Natural killer cell (primary cell): ENCODE measurements at places on chromosomes 1 and 21.
A peak's percentile ranks its signal among the peaks of the same experiment; 100 is the strongest.

DNA sequence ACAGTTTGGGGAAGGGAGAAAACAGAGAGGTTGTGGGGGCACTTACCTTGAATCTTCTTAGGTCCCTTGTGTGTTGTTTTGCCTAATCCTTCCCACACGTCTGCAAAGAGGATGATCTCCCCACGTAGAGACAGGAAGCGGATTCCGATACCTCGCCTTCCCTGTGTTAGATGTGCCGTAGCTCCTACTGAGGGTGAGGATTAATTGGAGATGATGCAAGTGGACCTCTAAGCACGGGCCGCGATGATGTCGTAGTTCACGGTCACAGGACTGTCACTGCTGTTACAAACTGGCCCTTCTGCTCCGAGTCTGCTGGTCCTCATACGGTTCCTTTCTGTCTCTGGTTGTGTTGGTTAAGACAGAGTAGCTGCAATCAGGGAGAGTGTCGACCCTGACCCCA is 27.7 kb downstream of the GALNT2 start:
- DNase-seq: no peak

- no peak for DNase-seq
These were observed 70.7 kb downstream of the VWA5B1 start for GRCh38 chr1:20361401-20361800.

GRCh38 chr1:241658081-241658793 is 6.2 kb downstream of the WDR64 start:
- no peak for DNase-seq

DNA sequence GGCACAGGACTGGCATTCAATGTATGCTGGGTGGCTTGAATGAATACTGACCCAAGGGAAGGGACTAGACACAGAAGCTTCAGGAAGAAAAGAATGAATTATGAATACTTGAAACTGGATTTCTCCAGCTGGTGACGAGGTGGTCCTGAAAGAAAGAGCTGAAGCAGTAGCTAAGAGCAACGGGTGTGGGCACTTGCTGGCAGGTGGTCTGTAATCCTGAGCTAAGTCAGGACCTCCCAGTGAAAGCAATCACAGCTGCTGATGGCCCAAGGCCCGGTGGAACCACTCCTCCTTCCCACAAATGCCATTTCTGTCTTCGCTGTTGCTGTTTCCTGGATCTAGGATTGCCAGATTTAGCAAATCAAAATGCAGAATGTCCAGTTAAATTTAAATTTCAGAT is 47.0 kb downstream of the NEK2 start:
- no peak for DNase-seq

DNA sequence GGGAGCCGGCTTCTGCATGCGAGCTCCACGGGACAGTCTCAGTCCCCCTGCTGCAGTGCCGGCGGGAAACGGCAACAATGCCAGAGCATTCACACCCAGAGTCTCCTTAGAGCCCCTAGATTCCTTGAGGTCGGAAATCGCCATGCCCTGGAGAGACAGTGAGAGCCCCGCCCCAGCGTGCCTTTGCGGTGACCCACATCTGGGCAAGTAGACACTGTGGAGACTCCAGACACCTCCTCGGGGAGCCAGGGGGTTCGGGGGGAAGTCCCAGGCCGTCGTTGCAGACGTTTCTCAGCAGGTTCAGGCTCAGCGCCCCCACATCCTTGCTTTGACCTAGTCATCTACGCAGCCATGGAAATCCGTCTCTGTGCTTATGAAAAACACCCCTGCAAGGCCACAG is 81.3 kb upstream of the ARHGEF16 start:
- DNase-seq: no peak

- DNase-seq: no peak
These were observed 146.7 kb upstream of the NFIA start for GRCh38 chr1:60935599-60936110.

DNA sequence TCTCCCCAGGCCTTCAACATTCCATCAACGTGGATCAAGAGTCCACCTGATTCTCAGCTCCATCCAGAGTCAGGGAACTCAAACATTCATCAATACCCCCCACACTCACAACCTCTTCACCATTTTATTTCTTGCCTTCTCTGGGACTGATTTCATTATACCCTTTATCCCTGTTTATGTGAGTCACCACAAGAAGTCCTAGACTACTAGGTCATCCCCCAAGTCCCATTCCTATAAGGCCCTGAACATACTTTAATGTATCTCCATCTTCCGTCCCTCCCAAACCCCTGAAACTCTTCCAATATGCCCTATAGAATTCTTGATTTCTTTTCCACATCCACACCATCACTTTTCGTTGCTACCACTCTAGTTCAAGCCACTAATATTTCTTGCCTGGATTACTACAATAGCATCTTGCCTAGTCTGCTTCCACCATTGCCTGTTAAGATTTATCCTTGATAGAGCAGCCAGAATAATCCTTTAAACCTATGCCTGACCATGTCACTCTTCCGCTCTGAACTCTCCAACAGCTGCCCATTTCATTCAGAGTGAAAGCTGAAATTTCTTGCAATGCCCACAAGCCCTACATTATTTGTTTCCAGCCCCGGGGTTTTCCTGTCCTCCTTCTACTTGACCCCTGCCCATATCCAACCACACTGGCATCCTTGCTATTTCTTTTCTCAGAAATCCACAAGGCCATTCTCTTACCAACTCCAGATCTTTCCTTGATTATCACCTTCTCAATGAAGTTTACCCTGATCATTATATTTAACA is 9.4 kb upstream of the SAMD13 start:
- no peak for DNase-seq

GRCh38 chr21:46184625-46185555 is 631 bp upstream of the SPATC1L start:
- DNase-seq: peak; percentile 74

DNA sequence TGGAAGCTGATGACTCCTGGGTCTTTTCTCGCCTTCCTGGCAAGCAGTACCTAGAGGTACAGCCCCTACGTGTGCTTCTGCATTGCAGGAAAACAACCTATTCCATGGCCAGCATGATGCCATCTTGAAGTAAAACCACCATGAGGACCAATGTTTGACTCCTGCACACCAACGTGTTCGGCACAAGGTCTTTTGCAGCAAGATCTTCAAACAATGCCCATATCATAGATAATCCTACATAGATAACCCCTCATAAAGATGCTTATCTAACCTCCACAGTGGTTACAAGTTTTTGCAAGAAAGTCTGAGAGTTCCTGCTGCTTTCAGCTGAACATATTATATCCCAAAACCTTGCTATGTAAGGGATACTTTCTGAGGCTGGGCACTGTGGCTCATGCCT is 141.1 kb upstream of the MAP1LC3C start:
- DNase-seq: no peak

DNA sequence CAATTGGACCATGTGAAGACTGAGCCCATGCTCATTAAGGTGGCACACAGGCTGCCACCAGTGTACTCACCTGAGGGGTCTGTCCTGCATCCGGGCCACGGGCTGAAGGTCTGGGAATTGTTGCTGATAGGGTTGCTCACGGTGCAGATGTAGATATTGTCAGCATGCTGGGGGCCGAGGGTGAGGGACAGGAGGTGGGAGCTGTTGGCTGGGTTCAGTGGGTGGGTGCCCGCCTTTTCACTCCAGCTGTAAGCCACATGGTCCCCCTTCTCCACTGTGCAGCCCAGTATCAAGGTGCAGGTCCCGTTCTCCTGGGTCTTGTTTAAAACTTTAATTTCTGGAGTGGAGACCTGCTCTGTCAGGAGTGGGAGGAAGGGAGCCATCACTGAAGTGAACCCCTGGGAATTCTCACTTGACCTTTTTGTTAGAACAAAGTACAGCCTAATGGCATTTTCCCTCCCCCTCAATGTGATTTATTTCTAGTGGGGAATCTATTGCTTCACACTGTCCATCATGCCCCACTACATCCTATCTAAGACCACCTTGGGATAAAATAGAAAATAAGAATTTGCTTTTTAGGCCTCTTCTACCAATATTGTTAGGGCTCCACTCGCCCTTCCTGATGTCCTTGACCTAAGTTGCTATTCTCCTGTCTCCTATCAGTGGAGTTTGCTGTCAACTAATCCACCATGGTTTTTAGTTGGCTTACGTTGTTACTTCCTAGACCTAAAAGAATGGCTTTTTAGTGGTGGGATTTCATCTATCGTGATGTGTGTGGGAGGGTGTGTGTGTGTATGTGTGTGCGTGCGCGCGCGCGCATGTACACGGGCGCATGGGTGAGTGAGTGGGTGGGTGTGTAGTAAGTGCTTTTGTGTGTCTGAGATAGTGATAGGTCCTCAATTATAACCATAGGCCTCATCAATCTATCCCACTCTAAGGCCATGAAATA is 12.0 kb downstream of the SLAMF1 start:
- DNase-seq: no peak

GRCh38 chr1:86389307-86389706 is 6.8 kb downstream of the ODF2L start:
- peak; percentile 57 for DNase-seq

DNA sequence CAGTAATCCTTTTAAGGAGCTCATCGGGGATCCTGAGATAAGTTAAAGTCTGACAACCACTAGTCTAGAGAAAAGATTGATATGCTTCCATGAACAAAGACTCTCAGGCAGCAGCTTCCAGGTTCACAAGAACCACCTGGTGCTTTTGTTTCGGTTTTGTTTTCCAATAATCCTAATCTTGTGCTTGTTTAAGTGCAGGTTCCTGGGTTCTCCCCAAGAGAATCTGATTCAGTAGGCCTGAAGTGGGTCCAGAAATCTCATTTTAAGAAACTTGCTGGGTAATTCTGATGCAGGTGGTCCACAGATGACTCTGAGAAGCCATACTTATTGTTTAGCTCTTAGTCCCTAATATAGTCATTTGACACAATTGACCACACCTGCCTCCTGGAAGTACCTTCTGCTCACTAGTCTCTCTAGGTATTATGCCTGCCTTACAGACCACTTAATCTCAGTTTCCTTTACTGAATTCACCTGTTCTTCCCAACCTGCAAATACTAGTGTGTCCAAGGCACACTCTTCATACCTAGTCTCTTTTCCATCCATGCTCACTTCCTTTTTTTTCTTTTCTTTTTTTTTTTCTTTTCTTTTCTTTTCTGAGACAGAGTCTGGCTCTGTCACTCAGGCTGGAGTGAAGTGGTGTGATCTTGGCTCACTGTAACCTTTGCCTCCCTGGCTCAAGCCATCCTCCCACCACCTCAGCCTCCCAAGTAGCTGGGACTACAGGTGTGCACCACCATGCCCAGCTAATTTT is 20.5 kb upstream of the FRRS1 start:
- DNase-seq: no peak

GRCh38 chr1:100578201-100578600 is 40.3 kb downstream of the GPR88 start:
- no peak for DNase-seq

DNA sequence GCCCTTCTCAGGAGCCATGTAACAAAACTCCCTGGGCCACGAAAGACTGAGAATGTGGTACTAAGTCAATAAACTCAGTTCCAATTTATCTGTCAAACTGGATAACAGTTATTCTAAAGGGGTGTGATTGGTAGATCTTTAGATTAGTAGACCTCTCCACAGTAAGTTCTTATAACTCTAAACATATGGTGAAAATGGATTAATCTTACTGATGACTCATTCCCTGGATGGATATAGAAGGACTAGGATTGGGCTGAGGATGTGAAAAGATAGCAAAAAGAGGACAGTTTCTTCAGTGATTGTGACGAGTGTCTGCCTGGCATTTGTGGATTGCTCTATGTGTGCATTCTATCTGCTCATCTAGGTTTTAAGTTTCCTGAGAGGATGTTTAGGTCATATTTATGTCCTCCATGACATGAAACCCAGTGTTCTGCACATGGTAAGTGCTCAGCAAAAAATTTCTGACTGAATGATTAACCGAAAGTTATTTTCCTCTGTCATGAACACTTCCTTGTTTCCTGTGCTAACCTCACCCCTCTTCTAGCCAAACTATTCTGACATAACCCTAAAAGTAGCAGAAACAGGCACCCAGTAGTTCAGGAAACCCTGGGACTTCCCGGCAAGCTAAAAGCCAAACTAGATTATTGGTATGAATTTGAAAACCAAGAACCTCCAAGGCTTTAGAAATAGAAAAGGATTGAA is 397.5 kb upstream of the PLXNA2 start:
- DNase-seq: no peak

DNA sequence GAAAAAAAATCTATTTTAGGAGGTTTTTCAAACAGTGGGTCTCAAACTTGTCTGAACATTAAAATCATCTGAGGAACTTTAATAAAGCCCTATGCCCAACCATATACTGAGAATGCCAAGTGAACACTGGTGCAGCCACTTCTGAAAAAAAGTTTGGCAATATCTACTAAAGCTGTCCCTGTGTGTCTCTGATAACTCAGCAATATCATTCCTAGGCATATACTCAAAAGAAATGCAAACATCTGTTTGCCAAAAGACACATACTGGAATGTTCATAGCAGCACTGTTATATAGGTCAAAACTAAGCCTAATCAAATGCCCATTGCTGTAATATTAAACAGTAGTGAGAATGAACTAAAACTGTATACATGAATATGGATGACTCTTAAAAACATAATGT is 74.2 kb upstream of the RGS4 start:
- no peak for DNase-seq

- DNase-seq: no peak
These were observed 246.7 kb downstream of the FOXD2 start for GRCh38 chr1:47684518-47684917.

DNA sequence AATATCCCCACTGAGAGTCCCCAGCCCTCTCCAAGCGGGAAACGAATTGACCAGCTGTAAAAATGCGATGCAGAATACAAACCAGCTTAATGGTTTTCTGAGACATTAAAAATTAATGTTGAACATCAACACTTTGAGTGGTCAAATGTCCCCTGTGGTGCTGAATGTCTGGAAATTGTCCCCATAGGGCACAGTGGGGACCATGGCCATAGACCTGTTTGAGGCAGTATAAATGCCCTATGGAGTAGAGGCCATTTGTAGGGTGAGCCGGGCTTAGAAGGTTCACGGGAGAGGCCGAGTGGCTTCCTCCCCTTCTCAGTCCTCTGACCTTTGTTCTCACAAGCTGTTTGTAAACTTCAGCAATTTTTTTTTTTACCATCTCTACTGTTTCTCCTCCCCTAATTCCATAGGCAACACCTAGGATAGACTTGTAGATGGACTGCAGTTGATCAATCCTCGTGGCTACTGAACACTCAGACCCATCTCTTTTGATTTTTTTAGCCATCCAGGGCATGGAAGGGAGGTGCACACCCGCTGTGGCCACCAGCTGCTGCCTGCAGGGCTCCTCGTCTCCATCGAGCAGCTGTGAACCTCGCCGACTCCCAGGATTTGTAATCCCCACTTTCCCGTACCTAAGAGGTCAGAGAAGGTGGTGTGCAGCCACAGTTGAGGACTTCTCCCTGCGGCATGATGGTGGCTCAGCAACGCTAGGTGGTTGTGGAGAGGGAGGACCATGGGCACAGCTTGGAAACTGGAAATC is 41.0 kb downstream of the KAZN start:
- DNase-seq: no peak

DNA sequence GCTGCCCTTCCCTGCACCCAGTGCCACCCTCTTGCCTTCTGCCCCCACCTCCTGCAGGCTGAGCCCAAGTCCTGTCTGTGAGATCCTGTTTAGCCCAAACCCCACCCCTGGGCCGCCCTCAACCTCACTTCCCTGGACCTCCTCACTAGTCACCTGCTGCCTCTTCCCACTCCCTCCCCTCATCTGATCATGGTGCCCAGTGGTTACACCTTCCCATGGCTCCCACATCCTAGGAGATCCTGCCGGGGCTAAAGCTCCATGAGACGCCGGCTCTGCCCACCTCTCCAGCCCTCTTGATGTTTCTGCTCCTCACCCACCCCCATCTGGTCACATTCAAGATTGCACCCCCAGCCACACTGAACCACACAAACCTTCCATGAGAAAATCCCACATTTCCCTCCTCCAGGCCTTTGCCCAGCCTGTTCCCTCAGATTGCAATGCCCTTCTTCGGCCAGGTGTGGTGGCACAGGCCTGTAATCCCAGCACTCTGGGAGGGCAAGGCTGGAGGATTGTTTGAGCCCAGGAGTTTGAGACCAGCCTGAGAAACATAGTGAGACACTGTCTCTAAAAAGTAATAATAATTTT is 17.0 kb downstream of the TTC39A start:
- no peak for DNase-seq
